Activated CD8-positive, alpha-beta T cell treated with anti-CD3 and anti-CD28 coated beads for 36 hours (primary cell): ENCODE measurements at places on chromosomes 11 and 22. TPM values are rescaled to one million over a fixed set of nuclear protein-coding genes. Genes with fewer than 3 reads are reported as not detected.

DNA sequence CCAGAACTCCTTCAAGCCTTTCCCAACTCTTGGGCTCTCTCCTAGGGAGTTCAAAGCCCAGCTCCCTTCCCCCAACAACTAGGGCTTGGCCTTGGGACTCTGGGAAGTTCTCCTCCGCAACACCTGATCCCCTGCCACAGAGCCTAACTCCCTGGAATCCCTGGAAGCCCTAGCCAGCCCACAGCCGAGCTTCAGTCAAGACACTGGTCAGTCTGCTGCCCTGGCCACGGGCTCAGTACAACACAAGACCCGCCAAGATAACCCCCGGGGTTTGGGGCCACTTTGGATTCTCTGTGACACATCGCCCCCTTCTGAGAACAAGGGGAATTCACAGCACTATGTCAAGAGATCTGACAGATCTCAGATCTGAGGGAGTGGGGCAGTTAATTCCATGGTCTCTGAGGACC, 58.3 kb downstream of the SLC22A12 start:
- no peaks in the 10 kb centered on the region for H3K4me1 ChIP-seq
- peaks cover 20% of the 10 kb centered on the region for H3K27me3 ChIP-seq
- DNase-seq = peak; percentile 11
- no peaks in the 10 kb centered on the region for H3K36me3 ChIP-seq

DNA sequence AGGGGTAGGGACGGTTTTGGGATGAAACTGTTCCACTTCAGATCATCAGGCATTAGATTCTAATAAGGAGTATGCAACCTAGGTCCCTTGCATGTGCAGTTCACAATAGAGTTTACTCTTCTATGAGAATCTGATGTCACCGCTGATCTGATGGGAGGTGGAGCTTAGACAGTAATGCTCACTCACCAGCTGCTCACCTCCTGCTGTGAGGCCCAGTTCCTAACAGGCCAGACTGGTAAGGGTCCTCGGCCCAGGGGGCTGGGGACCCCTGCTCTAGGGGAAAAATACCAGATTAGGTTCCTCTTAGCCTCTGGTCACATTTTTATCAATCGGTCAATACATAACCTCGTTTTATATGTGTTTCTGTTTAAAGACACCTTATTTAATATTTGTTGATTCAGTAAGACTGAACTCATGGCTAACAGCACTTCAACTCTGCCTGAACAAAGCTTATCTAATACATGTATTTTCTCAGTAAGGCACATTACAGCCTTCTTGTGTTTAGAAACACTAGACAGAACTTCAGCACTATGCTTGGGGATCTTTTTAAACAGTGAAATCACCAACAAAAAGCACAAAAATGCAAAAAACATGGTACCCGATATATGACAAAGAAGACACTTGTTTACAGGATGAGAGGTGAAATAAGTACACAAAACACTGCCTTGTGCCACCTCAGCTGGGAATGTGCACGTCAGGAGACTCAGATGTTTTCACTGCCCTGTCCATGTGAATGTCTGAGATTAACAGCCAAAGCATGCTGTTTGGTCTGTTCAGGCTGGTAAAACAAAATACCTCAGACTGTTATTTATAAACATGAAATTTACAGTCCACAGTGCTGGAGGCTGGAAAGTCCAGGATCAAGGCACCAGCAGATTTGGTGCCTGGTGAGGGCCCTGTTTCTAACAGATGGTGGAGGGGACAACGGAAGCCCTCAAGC, 107.5 kb downstream of the USP35 start:
- DNase-seq = no peak
- H3K27me3 ChIP-seq = no peaks in the 10 kb centered on the region
- H3K27ac ChIP-seq = no peak overlapping the region
- H3K36me3 ChIP-seq = no peaks in the 10 kb centered on the region

- peaks cover 19% of the 10 kb centered on the region for H3K36me3 ChIP-seq
- no peaks in the 10 kb centered on the region for H3K4me1 ChIP-seq
- no peak overlapping the region for H3K4me3 ChIP-seq
- DNase-seq = no peak
- no peak overlapping the region for H3K27ac ChIP-seq
These were observed 110.6 kb upstream of the BID start for GRCh38 chr22:17884893-17885292.

- H3K4me1 ChIP-seq = peaks cover 4% of the 10 kb centered on the region
- no peak overlapping the region for H3K4me3 ChIP-seq
- no peaks in the 10 kb centered on the region for H3K36me3 ChIP-seq
- no peak overlapping the region for H3K27ac ChIP-seq
- peak; percentile 11 for DNase-seq
These were observed 480 bp downstream of the PLEKHA7 start for GRCh38 chr11:17013548-17014320.

GRCh38 chr11:78227921-78228320, 39.2 kb downstream of the USP35 start:
- no peaks in the 10 kb centered on the region for H3K36me3 ChIP-seq
- H3K4me1 ChIP-seq = peaks cover 9% of the 10 kb centered on the region
- no peak overlapping the region for H3K27ac ChIP-seq
- H3K4me3 ChIP-seq = no peak overlapping the region

- no peak overlapping the region for H3K4me3 ChIP-seq
- H3K27me3 ChIP-seq = peaks cover 30% of the 10 kb centered on the region
- H3K4me1 ChIP-seq = no peaks in the 10 kb centered on the region
- H3K27ac ChIP-seq = no peak overlapping the region
- DNase-seq = no peak
These were observed 118.3 kb downstream of the VPREB1 start for GRCh38 chr22:22362936-22363335.

- no peak overlapping the region for H3K27ac ChIP-seq
- no peaks in the 10 kb centered on the region for H3K4me1 ChIP-seq
- no peak overlapping the region for H3K4me3 ChIP-seq
- H3K36me3 ChIP-seq = no peaks in the 10 kb centered on the region
These were observed 38.7 kb downstream of the DDI1 start for GRCh38 chr11:104075091-104075490.

- H3K27ac ChIP-seq = no peak overlapping the region
- peaks cover 1% of the 10 kb centered on the region for H3K27me3 ChIP-seq
- no peaks in the 10 kb centered on the region for H3K4me1 ChIP-seq
- no peak overlapping the region for H3K4me3 ChIP-seq
These were observed 554.2 kb downstream of the NTM start for GRCh38 chr11:131924457-131925201.

FGF4 gene
- total RNA-seq = not detected

TRPM5 gene
- not detected for total RNA-seq

MPZL2 gene
- total RNA-seq = 26.2 TPM
